ENCODE measurements at places on chromosomes 16 and 17.

GRCh38 chr16:88194397-88195268 lies 188.1 kb upstream of the ZNF469 start:
- DNase-seq = no peak

DNA sequence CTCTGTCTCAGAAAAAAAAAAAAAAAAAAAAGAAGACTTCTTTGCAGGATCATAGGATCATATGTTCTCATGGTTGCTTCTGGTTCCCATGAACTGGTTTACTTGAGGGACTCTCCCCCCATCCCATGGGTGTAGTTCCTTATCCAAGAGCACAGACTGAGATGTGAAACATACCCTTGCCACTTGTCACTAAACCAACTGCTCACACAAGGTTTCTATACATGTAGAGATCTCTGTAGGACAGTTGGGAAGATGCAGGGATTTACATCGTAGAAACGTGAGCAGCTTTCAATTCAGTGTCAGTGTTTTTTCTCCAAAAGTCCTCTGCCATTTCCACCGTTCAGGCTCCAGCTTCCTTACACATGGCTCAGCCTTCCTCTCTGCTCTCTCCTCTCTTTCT lies 11.1 kb upstream of the TMEM94 start:
- DNase-seq = no peak

- DNase-seq = no peak
These were observed 140.9 kb downstream of the MRTFB start for GRCh38 chr16:14211856-14212543.

- DNase-seq = peak; percentile 89
These were observed 67.0 kb downstream of the PRMT7 start for GRCh38 chr16:68377667-68378393.

DNA sequence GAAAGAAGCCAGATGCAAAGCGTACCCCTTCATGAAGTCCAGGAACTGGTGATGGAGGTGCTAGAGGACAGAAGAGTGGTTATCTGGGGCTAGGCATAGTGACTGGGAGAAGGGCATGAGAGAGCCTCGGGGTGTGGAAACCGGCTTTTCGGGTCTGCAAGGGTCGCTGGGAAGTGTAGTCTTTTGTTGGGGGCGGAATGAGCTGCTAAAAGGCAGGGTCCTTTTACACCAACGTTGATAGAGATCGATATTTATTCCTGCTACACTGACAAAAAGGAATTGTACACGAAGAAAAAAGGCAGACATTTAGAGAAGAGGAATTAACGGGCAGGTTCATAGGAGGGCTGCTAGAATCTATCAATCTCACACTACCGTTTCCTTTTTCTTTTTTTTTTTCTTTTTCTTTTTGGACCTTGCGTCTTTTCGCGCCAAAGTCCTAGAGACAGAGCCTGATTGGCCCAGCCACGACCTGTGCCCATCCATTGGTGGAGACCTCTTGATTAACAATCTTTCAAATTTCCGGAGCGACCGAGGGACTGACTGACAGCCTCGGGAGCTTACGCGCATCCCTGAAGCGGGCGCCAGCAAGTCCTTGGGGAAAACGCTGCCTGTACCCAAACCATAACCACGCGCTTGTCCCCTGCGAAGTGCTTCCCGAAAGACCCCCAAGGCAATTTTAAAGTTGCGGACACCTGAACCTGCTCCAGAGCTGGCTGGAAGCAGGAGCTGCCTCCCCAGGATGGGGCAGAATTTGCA lies 27.7 kb upstream of the DHRS7B start:
- DNase-seq = peak; percentile 91

- DNase-seq = no peak
These were observed 528 bp downstream of the PRSS27 start for GRCh38 chr16:2719328-2720063.

DNA sequence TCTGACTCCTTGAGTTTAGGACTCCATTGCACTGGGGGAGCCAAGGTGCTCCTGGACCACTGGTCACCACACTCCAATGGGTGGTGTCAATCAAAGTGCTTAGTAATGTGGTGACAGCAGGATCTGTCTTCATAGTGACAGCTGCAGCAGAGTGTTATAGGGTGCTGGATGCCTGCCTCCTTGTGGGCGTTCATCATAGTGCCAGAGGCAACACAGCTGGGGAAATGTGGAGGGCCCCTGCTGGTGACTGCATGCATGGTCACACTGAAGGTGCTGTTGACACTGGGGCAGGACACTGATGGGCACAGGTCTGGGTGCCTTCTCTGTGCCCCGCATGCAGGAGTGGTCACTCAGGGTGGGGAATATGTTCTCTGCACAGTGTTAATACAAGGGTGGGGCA lies 177.5 kb upstream of the CDH8 start:
- no peak for DNase-seq

GRCh38 chr17:27506348-27507218 lies 50.3 kb downstream of the KSR1 start:
- DNase-seq = no peak

DNA sequence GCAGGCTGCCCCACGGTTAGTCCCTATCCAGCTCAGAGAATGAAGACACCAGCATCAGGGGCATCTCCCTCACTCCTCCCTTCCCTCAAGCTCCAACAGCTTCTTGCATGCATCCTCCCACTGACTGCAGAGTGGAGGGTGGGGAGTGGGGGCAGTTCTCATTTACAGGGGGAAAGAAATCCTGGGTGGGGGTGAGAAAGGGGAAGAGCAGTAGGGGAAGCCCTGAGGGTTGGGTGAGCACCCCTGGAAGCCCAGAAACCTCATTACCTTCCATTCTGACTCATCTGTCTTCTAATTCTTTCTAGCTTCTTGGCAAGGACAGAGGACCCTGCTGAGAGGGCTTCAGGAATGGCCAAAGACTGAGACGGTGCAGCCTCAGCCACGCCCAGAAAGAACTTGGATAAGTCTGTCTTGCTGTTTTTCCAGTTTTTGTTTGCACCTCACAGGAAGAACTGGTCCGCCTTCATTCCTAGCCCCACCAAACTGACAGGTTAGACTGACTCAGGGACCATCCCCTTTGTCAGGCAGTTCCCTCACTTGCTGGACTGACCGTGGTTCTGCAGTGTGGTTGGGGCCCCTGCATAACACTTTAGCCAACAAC lies 52.5 kb upstream of the WSB1 start:
- DNase-seq = no peak

- no peak for DNase-seq
These were observed at the start of gene CHP2 for GRCh38 chr16:23754594-23755483. Gene CHP2, plus strand, starts transcription at chr16:23755026. Its CDS starts 24 bp downstream, at chr16:23755050.

GRCh38 chr17:65385726-65386125 lies 175.7 kb downstream of the AXIN2 start:
- DNase-seq = no peak

DNA sequence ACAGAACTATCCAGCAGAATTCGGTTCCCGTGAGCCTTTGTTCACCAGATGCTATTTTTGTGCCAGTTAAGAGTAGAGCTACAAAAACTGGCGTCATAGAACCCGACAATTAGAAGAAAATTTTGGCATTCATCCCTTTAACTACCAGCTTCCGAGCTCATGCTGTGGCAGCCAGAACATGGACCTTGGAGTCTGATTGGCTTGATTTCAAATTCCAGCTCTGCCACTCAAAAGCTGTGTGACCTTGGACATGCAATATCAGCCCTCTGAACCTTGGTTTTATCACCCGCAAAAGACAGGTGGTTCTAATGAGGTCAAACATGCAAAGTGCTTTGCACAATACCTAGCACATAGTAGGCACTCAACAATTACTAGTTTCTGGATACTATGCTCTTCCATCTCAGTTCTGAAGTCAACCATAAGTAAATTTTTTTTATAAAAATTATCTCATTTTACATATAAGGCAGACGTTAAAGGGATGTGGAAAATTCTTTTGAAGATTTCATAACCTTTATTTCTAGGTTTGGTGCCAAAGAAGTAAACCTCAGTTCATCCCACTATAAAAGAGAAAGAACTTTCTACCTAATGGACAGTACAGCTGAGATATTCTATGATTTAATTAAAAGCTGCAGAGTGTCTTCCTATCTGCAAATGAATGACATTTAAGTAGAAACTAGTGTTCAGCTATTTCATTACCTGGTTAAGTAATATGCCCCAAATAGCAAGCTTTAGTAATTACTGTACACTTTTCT lies 331.5 kb downstream of the HAPSTR1 start:
- no peak for DNase-seq

- DNase-seq = no peak
These were observed 24.1 kb downstream of the ANKRD40 start for GRCh38 chr17:50683434-50684287.

DNA sequence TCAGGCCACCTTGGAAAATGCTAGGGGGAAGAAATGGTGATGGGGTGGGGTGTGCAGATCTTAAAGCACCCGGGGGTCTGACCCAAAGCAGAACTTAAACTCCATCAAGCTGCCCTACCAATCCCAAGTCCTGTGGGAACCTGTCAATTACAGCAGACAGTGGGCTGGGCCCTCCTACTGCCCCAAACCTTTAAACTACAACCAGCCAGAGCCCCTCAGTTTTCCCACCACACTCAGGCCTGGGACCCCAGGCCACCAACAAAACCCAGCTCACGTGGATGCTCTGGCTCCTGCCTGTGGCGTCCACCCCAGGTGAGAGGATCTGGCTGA lies 2.7 kb downstream of the MYO18A start:
- DNase-seq = peak; percentile 25

DNA sequence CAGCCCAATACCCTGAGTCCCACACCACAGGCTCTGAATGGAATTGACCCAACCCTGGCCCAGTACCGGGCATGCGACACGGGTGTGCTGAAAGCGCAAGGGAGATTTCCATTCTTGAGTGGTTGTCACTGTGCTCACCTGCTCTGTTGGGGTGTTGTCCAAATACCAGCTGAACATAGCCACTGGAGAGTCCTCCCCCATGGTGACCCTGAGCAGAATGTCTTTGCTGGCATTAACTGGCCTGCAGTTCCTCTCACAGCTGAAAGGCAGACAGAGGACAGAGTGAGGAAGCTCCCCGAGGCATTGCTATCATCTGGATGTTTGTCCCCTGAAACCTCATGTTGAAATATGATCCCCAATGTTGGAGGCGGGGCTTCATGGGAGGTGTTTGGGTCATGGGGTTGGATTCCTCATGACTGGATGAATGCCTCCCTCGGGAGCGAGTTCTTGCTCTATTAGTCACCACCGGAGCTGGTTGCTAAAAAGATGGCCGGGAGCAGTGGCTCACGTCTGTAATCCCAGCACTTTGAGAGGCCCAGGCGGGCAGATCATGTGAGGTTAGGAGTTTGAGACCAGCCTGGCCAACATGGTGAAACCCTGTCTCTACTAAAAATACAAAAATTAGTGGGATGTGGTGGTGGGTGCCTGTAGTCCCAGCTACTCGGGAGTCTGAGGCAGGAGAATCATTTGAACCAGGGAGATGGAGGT lies 57.3 kb upstream of the BCO1 start:
- peak; percentile 86 for DNase-seq

DNA sequence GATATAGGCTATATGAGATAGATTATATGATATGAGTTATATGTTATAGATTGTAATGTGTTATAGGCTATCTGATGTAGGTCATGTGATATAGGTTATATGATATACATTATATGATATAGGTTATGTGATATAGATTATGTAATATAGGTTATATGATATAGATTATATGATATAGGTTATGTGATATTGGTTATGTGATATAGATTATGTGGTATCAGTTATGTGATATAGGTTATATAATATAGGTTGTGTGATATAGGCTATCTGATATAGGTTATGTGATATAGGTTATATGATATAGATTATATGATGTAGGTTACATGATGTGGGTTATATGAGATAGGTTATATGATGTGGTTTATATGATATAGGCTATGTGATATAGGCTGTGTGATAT lies 68.5 kb downstream of the RGS9 start:
- no peak for DNase-seq

GRCh38 chr17:31294231-31294630 lies 2.8 kb downstream of the OMG start:
- peak; percentile 24 for DNase-seq

DNA sequence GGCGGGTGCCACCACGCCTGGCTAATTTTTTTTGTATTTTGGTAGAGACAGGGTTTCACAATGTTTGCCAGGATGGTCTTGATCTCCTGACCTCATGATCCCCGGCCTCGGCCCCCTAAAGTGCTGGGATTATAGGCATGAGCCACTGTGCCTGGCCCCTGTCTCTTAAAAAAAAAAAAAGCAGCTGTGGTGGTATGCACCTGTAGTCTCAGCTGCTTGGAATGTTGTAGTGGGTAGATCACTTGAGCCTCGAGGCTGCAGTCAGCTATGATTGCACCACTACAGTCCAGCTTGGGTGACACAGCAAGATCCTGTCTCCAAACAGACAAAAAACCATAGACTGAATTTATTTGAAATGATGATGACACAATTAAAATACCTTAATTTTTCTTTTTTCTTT lies 24.3 kb downstream of the CDK12 start:
- no peak for DNase-seq

DNA sequence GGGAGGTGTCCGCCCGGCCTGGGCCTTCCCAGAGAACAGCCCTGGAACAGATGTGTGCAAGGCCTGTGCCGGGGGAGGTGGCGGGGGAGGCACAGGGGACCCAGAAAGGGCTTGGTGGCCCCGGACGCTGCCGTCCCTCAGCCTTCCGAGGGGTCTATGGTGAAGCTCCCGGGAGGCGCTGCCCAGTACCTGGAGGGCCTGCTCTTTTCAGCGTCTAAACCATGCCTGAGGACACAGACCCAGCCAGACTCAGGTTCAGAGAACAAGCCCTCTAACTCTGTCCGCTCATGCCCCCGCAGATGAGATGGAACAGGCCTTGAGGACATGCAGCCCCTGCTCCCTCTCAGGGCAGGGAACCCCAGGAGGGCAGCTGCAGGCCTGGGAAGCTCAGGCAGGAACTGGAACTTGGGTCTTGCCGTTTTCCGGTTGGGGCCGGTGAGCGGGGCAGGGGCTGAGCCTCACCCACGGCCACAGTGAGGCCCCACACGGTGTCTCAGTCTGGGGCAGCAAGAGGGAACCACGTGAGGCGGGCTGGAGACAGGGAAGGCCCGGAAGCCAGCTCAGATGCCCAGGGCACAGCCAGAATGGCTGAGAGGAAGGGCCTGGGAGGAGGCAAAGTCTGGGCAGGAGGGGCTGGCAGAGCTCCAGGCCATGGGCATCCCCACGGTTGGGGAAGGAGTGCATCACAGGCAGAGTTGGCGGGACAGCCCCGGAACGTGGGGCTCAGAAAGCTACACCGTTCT lies 12.5 kb downstream of the SLC16A3 start:
- DNase-seq = no peak

GRCh38 chr16:81447383-81448101 lies 2.9 kb downstream of the CMIP start:
- no peak for DNase-seq

- DNase-seq = no peak
These were observed 23.6 kb downstream of the CLEC16A start for GRCh38 chr16:10967986-10968385.

GRCh38 chr17:31811101-31811500 lies 47.9 kb downstream of the COPRS start:
- no peak for DNase-seq

Data from cerebellar cortex (tissue), 1 donor.